ENCODE measurements at places on chromosomes 1 and 21.

GRCh38 chr1:44237721-44238457 is 24.6 kb downstream of the DMAP1 start:
- DNase-seq, result peak; percentile 9

DNA sequence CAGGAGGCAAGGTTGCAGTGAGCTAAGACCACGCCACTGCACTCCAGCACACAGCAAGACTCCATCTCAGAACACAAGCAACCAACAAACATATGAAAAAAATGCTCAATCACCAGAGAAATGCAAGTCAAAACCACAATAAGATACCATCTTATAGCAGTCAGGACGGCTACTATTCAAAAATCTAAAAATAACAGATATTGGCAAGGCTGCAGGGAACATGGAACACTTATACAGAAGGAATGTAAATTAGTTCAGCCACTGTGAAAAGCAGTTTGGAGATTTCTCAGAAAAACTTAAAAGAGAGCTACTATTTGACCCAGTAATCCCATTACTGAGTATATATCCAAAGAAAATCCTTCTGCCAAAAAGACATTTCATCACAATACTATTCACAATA is 27.6 kb upstream of the POGK start:
- DNase-seq, result no peak

DNA sequence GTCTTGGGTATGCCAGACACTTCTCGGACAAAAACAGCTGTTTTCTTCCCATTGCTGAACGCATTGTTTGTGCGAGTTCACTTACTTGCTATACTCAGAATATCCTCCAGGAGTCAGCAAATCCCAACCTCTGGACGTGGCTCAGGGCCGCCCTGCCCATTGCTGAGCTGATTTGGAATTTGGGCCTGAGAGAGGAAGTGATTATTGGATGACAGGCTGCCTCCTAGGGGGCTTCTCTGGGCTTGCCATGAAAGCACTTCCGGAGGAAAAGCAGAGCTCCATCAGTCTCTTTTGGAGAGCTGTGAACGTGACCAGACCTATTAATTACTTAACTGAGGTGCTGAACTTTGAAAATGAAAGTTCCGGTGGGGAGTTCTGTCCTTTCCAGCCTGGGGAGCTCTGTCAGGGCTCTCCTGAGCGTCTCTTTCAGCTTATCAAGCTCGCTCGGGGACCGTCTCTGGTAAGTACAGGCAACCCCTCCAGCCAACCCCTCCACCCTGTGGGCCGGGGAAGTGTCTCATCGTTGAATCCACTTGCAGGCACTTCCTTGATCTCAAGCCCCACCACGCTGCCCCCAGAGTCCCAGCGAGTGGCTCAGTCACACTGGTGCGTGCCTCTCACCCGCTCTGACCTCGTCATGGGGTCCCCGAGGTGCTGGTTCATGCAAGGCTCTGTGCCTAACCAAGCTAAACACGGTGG is 76.9 kb downstream of the CLIC6 start:
- peak; percentile 34 for DNase-seq

- DNase-seq, result no peak
Observed at GRCh38 chr1:231918239-231919015, 291.8 kb downstream of the DISC1 start.

GRCh38 chr21:32015461-32016139 is 142.8 kb downstream of the HUNK start:
- DNase-seq, result no peak

DNA sequence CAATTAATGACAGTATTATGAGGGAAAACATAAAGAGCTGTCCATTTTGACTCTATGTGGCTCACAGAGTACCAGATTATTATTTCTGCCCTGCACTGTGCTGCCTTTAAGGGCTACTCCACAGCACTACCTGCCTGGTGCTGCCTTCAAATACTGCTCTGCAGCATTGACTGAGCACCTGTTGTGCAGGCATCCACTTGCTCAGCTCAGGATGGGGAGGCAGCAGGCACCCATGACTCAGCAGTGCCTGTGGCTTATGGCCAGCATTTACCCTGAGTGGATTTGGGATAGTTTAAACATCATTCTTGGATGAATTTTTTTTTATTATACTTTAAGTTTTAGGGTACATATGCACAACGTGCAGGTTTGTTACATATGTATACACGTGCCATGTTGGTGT is 953 bp upstream of the KPRP start:
- DNase-seq, result no peak

DNA sequence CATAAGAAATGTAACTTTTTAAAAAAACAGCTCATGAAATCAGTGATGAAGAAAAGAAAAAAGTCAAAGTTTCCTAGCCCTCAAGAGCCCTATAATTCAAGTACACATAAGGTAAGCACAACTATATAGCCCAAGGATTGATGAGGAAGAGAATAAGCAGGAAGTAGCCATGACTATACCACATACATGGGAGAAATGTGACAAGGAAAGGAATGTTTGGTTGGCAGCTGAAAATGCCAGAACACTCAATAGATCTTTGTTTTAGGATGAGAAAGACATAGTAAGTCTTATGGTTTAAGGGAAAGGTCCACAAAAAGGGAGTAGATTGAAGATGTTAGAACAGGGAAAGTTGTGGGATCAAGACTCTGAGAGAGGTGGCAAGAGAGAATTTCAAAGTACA is 5.7 kb downstream of the DOCK7 start:
- DNase-seq, result no peak

DNA sequence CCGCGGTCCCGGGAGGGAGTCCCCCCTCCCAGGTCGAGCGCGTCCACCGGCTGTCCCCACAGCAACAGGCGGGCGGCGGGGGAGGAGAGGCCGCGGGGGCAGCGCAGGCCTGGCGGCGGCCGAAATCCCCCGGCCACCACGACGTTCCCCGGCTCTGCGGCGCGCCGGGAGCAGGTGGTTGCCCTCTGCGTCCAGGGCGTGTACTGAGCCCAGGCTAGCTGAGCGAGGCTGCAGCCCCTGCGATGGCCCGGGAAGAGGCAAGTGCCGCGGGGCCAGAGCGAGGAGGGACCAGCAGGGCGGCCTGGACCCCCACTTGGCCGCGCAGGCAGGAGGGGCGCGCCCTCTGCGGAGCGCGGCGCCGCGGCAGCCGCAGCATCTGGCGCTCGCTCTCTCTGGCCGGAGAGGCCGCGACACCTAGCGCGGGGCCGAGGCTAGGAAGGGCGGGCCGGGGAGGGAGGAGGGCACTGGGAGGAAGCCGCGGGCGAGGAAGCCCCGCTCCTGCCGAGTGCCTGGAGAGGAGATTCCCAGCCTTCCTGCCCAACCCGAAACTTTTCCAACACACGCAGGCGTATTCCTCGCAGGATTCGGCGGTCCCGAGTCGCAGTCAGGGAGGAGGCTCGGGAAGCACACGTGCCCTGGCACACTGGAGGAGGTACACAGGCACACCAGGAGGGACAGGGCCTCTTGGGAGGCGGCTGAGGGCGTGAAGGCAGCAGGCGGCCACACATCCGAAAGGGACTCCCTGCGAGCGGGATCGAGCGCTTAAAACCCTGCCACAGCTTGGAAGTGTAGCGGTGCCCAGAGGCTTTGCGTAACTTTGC is 4.9 kb upstream of the PROX1 start:
- DNase-seq, result no peak

DNA sequence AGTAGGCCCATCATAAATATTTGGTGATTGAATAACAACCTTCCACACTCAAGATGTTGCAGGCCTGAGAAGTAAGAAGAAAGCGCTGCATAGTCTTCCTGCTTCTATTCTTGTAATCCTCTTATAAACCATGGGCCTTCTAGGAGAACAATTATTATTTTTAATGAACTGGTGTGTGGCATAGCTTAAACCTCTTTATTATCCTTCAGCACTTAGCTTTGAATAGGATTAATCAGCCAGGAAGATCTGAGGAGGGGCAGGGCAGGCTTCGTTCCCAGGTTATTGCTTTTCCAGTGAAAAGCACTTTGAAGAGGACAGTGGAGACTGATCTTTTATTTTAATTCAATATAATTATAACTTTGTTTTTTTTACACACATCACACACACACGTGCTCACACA is 42.3 kb downstream of the KIF26B start:
- DNase-seq, result no peak

GRCh38 chr1:230292689-230293389 is 133.3 kb downstream of the PGBD5 start:
- DNase-seq, result no peak

DNA sequence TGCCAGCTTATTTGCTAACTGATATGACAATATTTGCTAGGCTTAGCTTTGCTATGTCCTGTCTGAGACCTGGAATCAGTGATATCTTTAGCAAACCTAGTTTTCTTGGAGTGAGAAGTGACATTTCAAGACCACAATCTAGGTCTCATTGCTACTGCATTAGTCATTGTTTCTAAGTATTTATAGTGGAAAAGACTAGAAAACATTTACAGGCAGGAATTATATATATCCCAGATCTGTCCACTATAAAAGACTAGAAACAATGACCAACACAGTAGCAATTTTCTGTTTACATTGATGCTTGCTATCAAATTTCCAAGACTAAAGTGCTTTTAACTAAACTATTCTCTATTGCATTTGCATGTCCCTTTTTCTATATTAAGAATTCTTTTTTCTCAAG is 5.0 kb upstream of the RGS18 start:
- no peak for DNase-seq

- no peak for DNase-seq
Observed at GRCh38 chr1:29043274-29043965, 80.3 kb downstream of the TMEM200B start.

GRCh38 chr1:236010443-236010842 is 54.4 kb downstream of the NID1 start:
- DNase-seq, result no peak

GRCh38 chr1:114341856-114342255 is 169.1 kb downstream of the TRIM33 start:
- no peak for DNase-seq

GRCh38 chr1:114149211-114149610 is 4.5 kb downstream of the SYT6 start:
- DNase-seq, result no peak

GRCh38 chr1:109225711-109226445 is 12.2 kb downstream of the SARS1 start:
- DNase-seq, result no peak

GRCh38 chr21:36841866-36842265 is 124.6 kb downstream of the HLCS start:
- DNase-seq, result no peak

DNA sequence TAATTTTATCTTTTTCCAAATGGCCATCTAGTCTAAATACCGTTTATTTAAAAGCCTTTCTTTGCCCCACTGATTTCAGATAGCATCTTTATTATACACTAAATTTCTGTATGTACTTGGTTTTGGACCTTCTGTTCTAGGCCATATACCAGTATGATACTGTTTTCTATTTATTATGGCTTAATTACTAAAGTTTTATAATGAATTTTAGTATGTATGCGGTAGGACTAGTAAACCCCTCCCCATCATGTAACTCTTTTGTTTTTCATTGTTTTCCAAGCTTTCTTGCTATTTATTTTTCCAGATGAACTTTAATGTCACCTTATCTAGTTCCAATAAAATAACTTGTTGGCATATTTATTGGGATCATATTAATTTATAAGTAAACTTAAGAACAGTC is 29.9 kb downstream of the KLHL20 start:
- no peak for DNase-seq

DNA sequence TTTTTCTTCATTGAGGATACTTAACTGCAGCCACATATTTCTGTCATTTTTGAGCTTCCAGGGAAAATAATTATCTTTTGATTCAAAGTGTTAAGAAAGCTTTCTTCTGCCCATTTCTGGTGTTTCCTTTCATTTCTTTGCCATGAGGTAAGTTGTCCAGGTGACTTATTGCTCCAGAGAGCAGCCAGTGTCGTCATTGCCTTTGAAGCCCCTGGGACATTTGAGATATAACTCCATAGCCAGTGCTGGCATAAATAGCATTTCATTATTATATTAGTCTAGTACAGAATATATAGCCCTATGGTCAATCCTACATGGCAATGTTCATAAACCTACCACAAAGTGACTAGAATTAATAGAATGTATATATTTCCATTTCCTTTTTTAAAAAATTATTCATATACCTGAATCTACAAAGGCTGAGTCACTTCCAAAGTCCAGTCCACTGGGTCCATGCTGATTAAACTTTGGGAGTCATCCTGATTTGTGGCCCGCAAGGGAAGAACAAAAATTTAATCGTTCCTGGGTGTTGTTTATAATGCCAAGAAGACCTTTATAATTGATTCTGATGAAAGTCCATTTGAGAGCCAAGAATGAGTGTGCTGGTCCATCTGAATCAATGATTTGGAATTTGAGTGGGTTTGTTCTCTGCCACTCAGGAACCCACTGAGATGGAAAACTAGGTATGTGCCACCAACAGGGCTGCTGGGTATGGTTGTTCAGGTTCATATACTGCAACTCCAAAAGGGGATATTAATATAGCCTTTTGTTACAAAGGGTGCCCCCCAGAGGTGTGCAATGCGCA is 221.8 kb upstream of the PLXNA2 start:
- no peak for DNase-seq

DNA sequence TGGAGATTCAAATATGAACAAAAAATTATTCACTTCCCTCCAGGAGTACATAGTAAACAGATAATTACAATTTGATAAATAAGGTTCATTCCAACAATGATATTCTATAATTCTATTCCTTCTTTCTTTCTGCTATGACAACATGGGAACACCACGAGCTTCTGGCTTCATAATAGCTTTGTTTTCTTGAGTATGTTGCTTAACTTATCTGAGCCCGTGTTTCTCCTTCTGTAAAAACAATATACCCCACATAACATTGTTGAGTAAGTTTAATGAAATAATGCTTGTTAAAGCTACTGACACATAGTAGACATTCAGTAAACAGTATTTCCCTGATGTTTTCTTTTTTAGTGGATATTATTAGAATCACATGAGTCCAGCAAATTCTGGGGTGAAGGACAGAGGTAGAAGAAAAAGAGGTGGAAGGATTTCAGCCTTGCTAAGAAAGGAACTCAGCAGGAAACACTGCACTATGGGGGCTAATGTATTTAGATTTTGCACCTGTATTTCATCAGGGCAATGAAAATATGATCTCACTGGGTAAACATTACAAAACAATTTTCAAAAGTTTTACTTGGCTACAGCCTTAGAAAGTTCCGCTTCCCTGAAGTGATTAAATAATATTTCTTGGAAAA is 430.8 kb upstream of the C1orf87 start:
- no peak for DNase-seq

GRCh38 chr1:196732526-196732925 is 42.1 kb upstream of the CFHR3 start:
- no peak for DNase-seq

- DNase-seq, result no peak
Observed at GRCh38 chr1:15141935-15142539, 11.5 kb upstream of the TMEM51 start.

- no peak for DNase-seq
Observed at GRCh38 chr1:115105831-115106230, 16.5 kb upstream of the TSPAN2 start.

DNA sequence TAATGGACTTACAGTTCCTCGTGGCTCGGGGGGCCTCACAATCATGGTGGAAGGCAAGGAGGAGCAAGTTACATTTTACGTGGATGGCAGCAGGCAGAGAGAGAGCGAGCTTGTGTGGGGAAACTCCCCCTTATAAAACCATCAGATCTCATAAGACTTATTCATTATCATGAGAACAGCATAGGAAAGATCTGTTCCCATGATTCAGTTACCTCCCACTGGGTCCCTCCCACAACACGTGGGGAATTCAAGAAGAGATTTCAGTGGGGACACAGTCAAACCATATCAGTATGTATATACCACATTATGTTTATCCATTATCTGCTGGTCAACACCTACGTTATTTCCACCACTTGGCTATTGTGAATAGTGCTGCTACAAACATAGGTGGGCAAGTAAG is 352.3 kb upstream of the B3GALT2 start:
- DNase-seq, result peak; percentile 20

All from activated CD4-positive, alpha-beta T cell treated with anti-CD3 and anti-CD28 coated beads, Interleukin-2, amount 50 U/mL, for 4 hours (primary cell).